Sigmoid colon (tissue), 7 donors: ENCODE measurements at places on chromosomes 5 and 9. TPM values are rescaled to one million over a fixed set of nuclear protein-coding genes. Genes with fewer than 3 reads are reported as not detected.

GRCh38 chr5:154729613-154730012, 25.6 kb upstream of the LARP1 start:
- no peak for DNase-seq

- no peak for DNase-seq
Measured at GRCh38 chr5:143008809-143009521, 238.8 kb downstream of the ARHGAP26 start.

SPEF2 gene
- 5.5 TPM for total RNA-seq

- peak; percentile 50 for DNase-seq
Measured at GRCh38 chr5:134133188-134133994, 18.9 kb downstream of the TCF7 start.

DNA sequence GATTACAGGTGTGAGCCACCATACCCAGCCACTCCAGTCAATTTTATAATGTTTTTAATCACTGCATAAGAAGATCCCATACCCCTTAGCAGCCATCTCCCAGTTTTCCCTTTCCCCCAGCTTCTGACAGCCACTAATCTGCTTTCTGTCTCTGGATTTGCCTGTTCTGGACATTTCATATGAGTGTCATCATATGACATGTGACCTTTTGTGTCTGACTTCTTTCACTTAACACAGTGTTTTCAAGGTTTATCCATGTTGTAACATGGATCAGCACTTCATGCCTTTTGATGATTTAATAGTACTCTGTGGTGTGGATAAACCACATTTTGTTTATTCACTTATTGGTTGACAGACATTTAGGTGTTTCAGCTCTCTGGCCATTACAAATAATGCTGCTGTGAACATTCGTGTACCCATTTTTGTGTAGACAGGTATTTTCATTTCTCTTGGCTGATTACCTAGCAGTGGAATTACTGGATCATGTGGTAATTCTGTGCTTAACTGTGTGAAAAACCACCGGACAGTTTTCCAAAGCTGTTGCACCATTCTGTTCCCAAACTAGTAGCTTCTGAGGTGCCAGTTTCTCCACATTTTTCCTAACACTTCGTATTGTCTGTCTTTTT, 8.6 kb downstream of the SUSD3 start:
- no peak for DNase-seq

- no peak for DNase-seq
Measured at GRCh38 chr9:135098400-135099105, 11.1 kb downstream of the OLFM1 start.
